ENCODE measurements at places on chromosomes 1 and 21. TPM values are rescaled to one million over a fixed set of nuclear protein-coding genes. Genes with fewer than 3 reads are reported as not detected.

The BARHL2 gene
- under 0.01 TPM for total RNA-seq

The OR2AK2 gene
- total RNA-seq, result not detected

The LCE1E gene
- not detected for total RNA-seq

The MYCL gene
- total RNA-seq, result 0.16 TPM

The INSRR gene
- total RNA-seq, result not detected

The ACKR1 gene
- not detected for total RNA-seq

The PPIAL4G gene
- not detected for total RNA-seq

The RUNX3 gene
- not detected for total RNA-seq

The CALML6 gene
- 0.32 TPM for total RNA-seq

The LHX8 gene
- not detected for total RNA-seq

The FCGR1A gene
- not detected for total RNA-seq

The SLC2A5 gene
- total RNA-seq, result not detected

The TSPAN2 gene
- total RNA-seq, result 8.1 TPM

The ANKRD65 gene
- total RNA-seq, result 0.32 TPM

The CLIC6 gene
- total RNA-seq, result not detected

The CEP104 gene
- 35.9 TPM for total RNA-seq

The RXFP4 gene
- 0.06 TPM for total RNA-seq

The SLC9C2 gene
- total RNA-seq, result under 0.01 TPM

The SFN gene
- total RNA-seq, result 0.16 TPM

The PRDM15 gene
- total RNA-seq, result 2.9 TPM

The ADGRL4 gene
- 282 TPM for total RNA-seq

The PADI1 gene
- under 0.01 TPM for total RNA-seq

The KIF26B gene
- under 0.01 TPM for total RNA-seq

Measured in bladder microvascular endothelial cell (primary cell).